HAP-1 (cell line): ENCODE measurements at places on chromosomes 12 and 14.
A peak's percentile ranks its signal among the peaks of the same experiment; 100 is the strongest.

- DNase-seq: no peak
Measured at GRCh38 chr14:54211551-54212308, 185.1 kb upstream of the CDKN3 start.

GRCh38 chr12:104710940-104711689 lies 247.0 kb downstream of the SLC41A2 start:
- no peak for DNase-seq

DNA sequence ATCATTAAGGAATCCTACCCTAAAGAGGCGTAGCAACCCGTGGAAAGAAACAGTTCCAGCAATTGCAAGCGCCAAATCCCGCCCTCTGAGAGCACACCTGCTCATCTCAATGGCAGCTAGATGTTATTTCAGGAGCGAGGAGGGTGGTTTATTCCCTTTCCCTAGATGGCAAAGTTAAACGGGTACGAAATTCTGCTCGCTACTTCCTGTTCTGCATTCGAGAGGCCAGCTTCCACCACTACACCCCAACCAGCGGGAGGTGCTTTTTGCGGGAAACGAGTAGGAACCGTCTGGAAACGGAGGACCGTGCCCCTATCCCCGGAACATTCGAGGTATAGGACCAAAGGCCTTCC lies 536 bp downstream of the VPS29 start:
- peak; percentile 58 for DNase-seq

GRCh38 chr12:126681676-126682075 lies 1585.3 kb upstream of the TMEM132C start:
- DNase-seq: no peak

GRCh38 chr12:107196681-107197080 lies 103.3 kb upstream of the CRY1 start:
- no peak for DNase-seq
